GM23338 (cell line): ENCODE measurements at places on chromosomes 6 and 20.

DNA sequence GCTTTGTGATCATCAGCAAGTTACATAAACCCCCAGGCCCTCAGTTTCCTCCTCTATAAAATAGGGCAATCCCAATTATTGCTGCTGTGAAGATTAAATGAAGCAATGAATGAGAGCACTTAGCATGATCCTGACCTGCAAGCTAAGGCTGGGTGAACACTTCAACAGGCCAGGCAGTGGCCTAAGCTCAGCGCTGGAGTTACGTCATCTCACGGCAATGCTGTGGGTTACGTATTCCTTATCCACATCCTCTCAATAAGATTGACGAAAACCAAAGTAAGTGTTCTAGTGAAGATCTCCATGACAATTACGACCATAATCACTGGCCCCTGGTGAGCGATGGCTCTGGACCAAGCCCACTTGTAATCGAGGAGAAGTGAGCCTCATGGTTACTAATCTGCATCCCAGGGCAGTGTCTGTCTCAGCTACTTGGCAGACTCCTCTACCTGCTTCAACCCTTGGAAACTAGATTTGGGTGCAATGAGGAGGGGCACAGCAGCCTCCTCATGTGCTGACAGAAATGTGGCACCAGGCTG lies 274.1 kb upstream of the ARID1B start:
- DNase-seq, result peak; percentile 4

DNA sequence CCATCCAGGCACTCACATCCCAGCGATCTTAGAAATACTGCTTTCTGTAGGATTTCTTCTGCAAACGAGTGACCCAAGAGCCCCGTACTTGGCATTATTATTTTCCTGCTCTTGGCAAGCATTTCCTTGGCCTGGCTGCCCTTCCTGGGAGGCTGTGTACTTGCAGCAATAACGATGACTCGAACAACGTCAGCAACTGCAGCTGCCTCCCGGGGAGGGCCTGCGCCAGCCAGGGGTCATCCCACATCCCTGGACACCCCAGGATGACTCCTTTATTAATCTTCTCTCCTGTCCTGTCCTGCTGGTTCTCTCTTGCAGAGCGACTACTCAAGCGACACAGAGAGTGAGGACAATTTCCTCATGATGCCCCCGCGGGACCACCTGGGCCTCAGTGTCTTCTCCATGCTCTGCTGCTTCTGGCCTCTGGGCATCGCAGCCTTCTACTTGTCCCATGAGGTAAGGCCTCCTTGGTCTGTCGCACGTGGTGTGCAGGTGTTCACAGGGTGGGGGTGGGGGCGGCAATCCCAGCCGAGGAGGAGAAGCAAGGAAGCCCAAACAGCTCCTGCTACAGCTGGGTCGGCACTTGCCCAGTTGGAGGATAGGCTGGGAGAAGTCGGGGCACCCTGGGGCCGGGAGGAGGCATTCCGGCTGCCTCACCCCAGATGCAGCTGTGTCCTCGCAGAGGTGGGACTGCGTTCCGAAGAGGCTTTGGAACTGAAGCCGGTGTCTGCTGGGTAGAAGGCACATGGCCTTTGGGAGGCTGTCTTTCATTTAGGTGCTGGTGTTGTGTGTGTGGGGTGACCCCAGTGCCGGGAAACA lies 115.3 kb downstream of the SYNDIG1 start:
- DNase-seq, result no peak

DNA sequence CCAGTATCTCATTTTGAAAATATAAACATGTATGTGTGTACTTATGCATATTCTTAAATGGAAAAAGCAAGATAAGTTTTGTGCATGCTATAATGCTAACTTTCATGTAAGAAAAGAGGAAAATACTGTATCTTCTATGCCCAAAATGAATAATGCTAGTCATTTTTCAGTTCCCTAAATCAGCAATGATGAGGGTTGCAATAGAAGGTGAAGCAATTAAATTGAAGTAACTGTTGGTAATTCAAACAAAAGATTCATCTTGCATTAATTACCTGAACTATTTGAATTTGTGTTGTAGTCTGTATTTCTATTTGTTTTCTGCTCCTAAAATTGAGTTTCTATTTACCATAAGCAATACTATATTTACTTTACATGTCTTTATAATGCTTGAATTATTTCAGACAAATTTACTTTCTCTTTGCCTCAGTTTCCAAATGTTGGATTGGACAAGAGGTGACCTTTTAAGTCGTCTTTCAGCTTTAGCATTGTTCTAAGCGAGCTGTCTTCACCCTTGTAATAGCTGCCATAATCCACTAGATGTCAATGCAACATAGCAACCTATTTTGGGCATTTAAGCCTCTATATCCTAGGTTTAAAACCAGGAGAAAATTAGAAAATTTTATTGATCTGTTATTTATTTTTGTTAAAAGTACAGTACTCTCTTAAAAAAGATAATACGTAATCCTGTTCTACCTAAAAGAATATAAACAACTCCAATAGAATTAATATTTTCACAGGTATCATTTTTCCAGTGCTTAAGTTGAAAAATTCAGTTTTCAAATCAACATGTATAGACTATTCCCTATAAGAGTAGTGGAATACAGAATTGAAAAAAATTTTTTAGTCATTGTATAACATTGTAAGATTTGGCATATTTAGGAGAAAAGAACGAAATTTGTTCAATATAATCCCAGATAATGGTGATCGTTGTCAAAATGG lies 52.3 kb upstream of the IFNGR1 start:
- DNase-seq, result peak; percentile 77

DNA sequence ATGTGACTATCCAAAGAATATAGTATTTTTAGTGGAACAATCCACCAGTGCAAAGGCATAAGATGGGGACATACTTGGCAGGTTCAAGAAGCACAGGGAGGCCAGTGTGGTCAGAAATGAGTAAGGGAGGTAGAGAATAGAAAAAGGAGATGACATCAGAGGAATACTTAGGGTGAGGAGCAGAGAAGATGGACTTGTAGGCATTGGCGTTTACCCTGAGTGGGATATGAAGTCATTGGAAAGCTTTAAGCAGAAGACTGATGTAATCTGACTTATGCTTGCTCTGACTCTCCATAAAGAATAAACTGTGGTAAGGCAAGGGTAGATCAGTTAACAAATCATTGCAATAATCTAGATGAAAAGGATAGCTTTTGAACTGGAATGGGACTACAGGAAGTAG lies 228.7 kb downstream of the GJA1 start:
- no peak for DNase-seq

- peak; percentile 58 for DNase-seq
Measured at GRCh38 chr20:60262967-60263603, 304.9 kb downstream of the CDH26 start.

- DNase-seq, result peak; percentile 96
Measured at GRCh38 chr20:45972500-45973183, 639 bp upstream of the ZNF335 start.

GRCh38 chr6:166834049-166834448 lies 122.3 kb downstream of the RNASET2 start:
- no peak for DNase-seq

GRCh38 chr6:54992789-54993188 lies 146.2 kb downstream of the FAM83B start:
- peak; percentile 68 for DNase-seq

- peak; percentile 86 for DNase-seq
Measured at GRCh38 chr20:6828794-6829423, 61.4 kb downstream of the BMP2 start.

- peak; percentile 18 for DNase-seq
Measured at GRCh38 chr6:123808556-123808955, 4.9 kb downstream of the NKAIN2 start.

DNA sequence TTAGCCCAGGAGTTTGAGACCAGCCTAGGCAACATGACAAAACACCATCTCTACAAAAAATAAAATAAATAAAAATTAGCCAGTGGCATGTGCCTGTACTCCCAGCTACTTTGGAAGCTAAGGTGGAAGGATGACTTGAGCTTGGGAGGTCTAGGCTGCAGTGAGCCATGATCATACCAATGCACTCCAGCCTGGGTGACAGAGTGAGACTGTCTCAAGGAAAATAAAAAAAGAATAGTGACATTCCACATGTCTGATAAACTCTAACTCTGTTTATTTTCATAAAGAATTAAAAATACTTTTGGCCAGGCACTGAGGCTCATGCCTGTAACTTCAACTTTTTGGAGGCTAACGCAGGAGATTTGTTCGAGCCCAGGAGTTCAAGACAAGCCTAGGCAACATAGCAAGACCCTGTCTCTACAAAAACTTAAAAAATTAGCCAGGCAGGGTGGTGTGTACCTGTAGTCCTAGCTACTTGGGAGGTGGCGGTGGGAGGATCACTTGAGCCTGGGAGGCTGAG lies 115.1 kb downstream of the GJA1 start:
- DNase-seq, result no peak

GRCh38 chr6:89745096-89745495 lies 74.5 kb downstream of the MDN1 start:
- no peak for DNase-seq

GRCh38 chr6:168361766-168362165 lies 42.2 kb upstream of the DACT2 start:
- DNase-seq, result no peak

- DNase-seq, result no peak
Measured at GRCh38 chr6:159817951-159818739, 18.1 kb downstream of the PNLDC1 start.

- peak; percentile 15 for DNase-seq
Measured at GRCh38 chr6:89406141-89406540, 5.9 kb downstream of the RRAGD start.

DNA sequence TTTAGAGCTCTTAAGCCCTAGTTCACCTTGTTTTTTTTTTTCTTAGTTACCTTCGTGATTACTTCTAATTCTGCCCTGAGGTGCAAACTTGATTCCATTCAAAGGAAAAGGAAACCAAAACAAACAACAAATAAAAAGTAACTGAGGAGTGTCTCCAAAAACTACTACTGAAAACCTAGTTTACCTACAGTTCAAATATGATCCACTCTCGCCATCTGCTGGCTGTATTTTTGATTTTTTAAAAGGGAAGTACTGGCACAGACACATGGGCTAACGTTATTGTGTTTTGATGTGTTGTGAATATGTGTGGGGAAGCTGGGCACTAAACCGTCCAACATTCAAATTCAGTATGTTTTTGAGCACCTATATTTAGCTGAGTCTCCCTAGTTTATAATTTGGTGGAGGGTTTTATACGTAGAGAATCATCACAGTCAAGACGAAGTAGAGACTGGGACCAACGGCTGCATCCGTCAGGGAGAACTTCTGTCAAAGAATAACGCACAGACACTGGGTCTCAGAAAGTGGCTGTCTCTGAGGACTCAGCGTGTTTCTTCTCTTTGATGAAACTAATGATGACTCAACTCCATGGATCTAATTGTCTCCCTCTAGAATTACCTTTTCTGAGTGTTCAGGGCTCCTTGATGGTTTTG lies 373.5 kb upstream of the BTBD3 start:
- DNase-seq, result peak; percentile 87

DNA sequence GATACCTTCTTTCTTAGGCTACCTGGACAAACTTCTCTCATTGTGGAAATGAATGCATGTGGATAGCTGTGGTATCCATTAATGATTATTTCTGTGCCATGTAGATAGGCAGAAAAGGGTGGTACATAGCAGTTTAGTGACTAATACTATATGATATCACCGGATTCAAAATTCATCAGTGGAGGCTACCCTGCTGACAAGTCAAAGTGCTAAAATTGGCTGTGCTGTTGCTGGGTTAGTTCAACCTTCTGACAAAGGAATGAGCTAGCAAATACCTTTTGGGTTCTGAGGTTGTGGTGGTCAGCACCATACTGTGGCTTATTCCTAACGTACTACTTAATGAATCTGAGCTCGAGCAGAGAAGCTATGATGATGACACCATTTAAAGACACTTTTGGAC lies 109.1 kb downstream of the TFAP2B start:
- no peak for DNase-seq

GRCh38 chr6:54697424-54697823 lies 149.1 kb upstream of the FAM83B start:
- DNase-seq, result peak; percentile 48

GRCh38 chr6:26019261-26019830 lies 56.7 kb downstream of the TRIM38 start:
- no peak for DNase-seq

GRCh38 chr20:34163307-34163706 lies 51.3 kb upstream of the EIF2S2 start:
- DNase-seq, result no peak

DNA sequence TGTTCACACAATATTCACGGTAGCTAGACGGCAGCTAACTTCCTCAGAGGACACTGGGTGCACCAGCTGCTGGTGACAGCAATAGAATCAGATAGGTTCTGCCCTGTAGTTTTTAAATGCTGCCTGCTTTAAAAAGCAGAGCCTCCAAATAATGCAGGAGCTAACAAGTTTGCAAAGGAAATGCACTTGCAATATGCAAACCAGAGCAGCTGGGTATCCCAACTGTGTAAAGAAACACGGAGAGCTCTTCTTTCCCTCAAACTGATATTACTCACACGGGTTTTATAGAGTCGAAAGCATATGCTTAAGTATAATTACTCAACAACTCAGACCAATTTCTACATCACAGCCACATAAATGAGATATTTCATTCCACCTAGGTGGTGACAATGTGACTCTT lies 432.7 kb downstream of the TFAP2A start:
- no peak for DNase-seq

DNA sequence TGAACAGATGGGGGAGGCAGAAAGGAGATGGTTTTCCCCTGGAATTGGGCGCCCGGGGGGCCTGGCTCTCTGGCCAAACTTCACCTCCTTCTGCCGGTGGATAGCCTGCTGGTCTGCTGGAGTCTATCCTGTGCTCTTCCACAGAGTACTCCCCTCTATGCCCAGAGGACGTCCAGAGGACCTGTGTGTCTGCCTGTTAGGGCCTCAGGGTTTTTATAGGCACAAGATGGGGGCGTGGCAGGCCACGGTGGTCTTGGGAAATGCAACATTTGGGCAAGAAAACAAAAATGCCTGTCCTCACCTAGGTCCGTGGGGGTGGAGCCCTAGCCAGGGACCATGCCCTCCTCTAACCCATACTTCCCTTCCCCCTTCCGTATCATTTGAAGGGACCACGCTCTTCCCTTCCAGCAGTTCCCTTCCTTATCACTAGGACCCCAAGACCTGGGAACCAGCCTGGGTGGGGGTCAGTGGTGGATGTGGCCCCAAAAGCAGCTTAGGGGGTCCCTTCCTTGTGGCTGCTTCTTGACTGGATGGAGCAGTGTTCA lies 53.6 kb upstream of the ZNF337 start:
- DNase-seq, result no peak

DNA sequence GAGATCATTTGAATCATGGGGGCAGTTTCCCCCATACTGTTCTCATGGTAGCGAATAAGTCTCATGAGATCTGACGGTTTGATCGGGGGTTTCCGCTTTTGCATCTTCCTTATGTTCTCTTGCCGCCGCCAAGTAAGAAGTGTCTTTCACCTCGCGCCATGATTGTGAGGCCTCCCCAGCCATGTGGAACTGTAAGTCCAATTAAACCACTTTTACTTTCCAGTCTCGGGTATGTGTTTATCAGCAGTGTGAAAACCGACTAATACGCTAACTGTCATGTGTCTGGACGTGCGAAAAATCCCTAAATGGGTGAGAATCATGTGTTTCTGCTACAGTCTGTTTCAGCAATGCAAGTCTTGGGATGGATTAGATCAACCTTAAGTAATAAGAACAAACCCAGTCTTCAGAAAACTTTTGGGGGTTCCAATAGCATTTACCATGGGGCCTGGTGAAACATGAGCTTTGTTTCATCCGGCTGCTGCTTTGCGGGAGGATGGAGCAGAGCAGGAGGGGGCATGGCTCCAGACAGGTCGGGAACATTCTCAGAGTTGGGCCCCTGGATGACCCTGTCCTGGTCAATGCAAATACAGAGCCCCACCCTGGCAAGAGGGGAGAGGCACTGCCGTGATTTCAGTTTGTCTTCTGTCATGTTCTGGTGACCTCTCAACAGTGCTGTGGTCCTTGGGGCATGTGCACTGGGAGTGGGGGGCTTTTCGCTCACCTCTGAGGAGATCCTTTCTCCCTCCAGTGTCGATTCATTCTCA lies 41.5 kb downstream of the CTCFL start:
- no peak for DNase-seq
